ENCODE measurements at places on chromosomes 11 and 22. TPM values are rescaled to one million over a fixed set of nuclear protein-coding genes. Genes with fewer than 3 reads are reported as not detected.

The MOV10L1 gene
- 2.3 TPM for polyA plus RNA-seq

The NAALADL1 gene
- polyA plus RNA-seq = 8.9 TPM

The HTR3B gene
- polyA plus RNA-seq = 0.34 TPM

The CARD18 gene
- not detected for polyA plus RNA-seq

The MIF gene
- polyA plus RNA-seq = 533 TPM

The LRRC75B gene
- polyA plus RNA-seq = 36.6 TPM

The NCF4 gene
- 9.2 TPM for polyA plus RNA-seq

The OSBP2 gene
- 77.2 TPM for polyA plus RNA-seq

The MS4A3 gene
- polyA plus RNA-seq = 0.24 TPM

The CDC45 gene
- polyA plus RNA-seq = 8.7 TPM

The SCGB1C1 gene
- polyA plus RNA-seq = not detected

The OR8D1 gene
- polyA plus RNA-seq = under 0.01 TPM

The BRMS1 gene
- polyA plus RNA-seq = 32.4 TPM

The CASP1 gene
- polyA plus RNA-seq = 135 TPM

The TMPRSS5 gene
- polyA plus RNA-seq = 0.75 TPM

The ART1 gene
- not detected for polyA plus RNA-seq

The LBHD1 gene
- polyA plus RNA-seq = 5.7 TPM

The RAB38 gene
- polyA plus RNA-seq = 12.1 TPM

The TOB2 gene
- polyA plus RNA-seq = 63.2 TPM

The B4GAT1 gene
- 31.0 TPM for polyA plus RNA-seq

The UBQLN3 gene
- polyA plus RNA-seq = not detected

The PRSS23 gene
- polyA plus RNA-seq = 23.2 TPM

The LRRC10B gene
- polyA plus RNA-seq = 1.3 TPM

The SGSM1 gene
- 7.2 TPM for polyA plus RNA-seq

The SHISA8 gene
- 0.10 TPM for polyA plus RNA-seq

The SLC22A8 gene
- polyA plus RNA-seq = 0.07 TPM

The NXPE4 gene
- not detected for polyA plus RNA-seq

The OR10V1 gene
- not detected for polyA plus RNA-seq

The SCGB1A1 gene
- not detected for polyA plus RNA-seq

The SCARF2 gene
- 5.3 TPM for polyA plus RNA-seq

The HEPN1 gene
- polyA plus RNA-seq = not detected

The OR51B2 gene
- not detected for polyA plus RNA-seq

The CBLIF gene
- polyA plus RNA-seq = 0.52 TPM

The LDHAL6A gene
- polyA plus RNA-seq = 0.33 TPM

The OR5M8 gene
- polyA plus RNA-seq = not detected

The KRTAP5-11 gene
- 0.19 TPM for polyA plus RNA-seq

The OR56A1 gene
- polyA plus RNA-seq = 0.01 TPM

The APOBEC3G gene
- polyA plus RNA-seq = 7.0 TPM

The RGL4 gene
- 1.4 TPM for polyA plus RNA-seq

The OR5B21 gene
- 0.07 TPM for polyA plus RNA-seq

The FGF4 gene
- 0.03 TPM for polyA plus RNA-seq

The C11orf86 gene
- polyA plus RNA-seq = 16.0 TPM

The MAPK8IP2 gene
- 5.4 TPM for polyA plus RNA-seq

The RTN4R gene
- 7.5 TPM for polyA plus RNA-seq

The RTN4RL2 gene
- polyA plus RNA-seq = 0.60 TPM

The DDX25 gene
- 2.0 TPM for polyA plus RNA-seq

The OR5A1 gene
- under 0.01 TPM for polyA plus RNA-seq

The MGAT3 gene
- 24.1 TPM for polyA plus RNA-seq

The TMEM25 gene
- 57.8 TPM for polyA plus RNA-seq

The RIMBP3B gene
- 0.06 TPM for polyA plus RNA-seq

The TRIM29 gene
- polyA plus RNA-seq = 1.8 TPM

The OR4A16 gene
- polyA plus RNA-seq = 0.04 TPM

The ADORA2A gene
- polyA plus RNA-seq = 10.9 TPM

The TH gene
- polyA plus RNA-seq = 1.0 TPM

The OR2AG1 gene
- 0.07 TPM for polyA plus RNA-seq

All from large intestine (tissue), 12 donors.